IPS DF 19.7 (cell line): ENCODE measurements at places on chromosomes 11 and 22.

DNA sequence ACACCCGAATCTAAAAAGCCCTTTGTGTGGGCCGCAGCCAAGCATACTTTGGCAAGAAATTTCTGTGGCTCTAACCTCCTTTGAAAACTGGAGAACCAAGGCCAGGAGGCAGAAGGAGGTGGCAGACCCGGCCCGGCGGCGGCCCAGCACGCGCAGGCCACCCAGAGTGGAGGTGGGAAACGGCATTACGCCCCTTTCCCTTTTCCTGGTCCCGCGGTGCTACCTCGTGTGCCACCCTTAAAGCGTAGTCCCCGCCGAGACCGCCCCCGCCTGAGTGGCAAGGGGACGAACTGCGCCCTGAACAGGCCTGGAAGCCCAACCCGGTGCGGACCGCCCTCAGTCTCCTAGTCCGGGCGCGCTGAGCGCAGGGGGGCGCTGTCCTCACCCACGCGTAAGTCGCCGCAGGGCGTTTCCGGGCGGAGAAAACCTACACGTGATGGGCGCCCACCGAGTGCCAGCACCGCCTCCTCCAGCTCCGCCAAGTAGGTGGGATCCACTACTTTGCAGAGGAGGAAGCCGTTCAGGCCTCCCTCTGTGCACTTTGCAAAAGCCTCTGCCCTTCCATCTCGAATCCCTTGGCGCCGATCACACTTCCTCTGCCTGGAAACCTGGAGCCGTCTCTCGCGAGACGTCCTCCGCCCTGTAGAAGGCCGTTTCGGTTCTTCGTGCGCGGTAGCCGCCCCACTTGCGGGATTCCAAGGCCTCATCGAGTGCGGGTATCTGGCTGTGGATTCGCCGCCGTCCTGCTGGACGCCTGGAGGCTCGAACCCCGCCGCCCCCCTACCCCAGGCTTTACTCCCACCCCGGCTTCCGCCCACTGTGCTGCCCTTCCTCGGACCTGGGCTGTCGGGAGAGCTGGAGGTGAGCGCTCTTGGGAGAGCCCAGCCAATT, at the start of gene ACCS:
Gene ACCS (plus strand): TSS at position 430 of the 891 bp plus-strand sequence. CDS start 1,358 bp downstream, outside the sequence.
- DNase-seq: peak; percentile 56

- DNase-seq: no peak
These were observed 920 bp downstream of the TMEM218 start for GRCh38 chr11:125110506-125110905.

DNA sequence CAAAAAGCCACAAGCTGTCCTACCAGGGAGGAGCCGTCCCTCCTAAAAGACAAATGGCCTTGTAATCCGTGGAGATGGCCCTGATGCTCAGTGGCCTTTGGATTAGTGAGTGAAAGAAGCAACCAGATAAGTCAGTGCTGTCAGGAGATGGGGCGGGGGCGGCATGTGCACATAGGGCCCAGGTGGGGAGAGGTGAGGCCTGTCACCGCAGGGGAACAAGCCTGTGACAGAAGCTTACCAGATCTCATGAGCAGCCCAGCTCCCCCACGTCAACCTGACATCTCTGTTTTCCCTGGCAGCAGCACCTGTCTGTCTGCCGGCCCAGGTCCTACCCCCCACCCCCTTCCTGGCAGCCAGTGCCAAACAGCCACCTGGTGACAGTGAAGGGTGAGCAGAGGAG, 162.6 kb downstream of the BUD13 start:
- no peak for DNase-seq

DNA sequence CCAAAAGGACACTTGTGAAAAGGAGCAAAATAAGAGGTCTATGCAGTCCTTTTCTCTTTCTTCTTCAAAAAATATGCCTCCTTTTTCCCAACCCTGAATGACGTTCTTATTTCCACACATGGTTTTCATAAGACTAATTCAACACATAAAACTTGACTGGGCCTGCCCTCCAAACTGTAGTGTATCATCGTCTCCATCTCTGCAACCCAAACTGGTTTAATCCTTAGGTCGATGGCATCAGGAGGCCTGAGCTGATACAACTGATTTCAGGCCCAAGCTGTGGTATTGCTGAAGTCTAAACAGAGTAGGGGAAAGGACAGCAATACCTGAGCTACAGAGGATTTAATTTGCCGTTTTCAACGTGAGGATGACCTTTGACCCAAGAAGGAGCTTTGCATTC, 130.0 kb upstream of the MTNR1B start:
- no peak for DNase-seq

- no peak for DNase-seq
These were observed 58.5 kb downstream of the GAB4 start for GRCh38 chr22:16949561-16949960.

- no peak for DNase-seq
These were observed 103.7 kb downstream of the PPP6R3 start for GRCh38 chr11:68564261-68564660.

- DNase-seq: no peak
These were observed 149.4 kb downstream of the SNX19 start for GRCh38 chr11:130766650-130767565.

GRCh38 chr11:1675536-1676228, 21.3 kb upstream of the KRTAP5-6 start:
- DNase-seq: no peak

- no peak for DNase-seq
These were observed 7.4 kb downstream of the MMP7 start for GRCh38 chr11:102523189-102523570.

DNA sequence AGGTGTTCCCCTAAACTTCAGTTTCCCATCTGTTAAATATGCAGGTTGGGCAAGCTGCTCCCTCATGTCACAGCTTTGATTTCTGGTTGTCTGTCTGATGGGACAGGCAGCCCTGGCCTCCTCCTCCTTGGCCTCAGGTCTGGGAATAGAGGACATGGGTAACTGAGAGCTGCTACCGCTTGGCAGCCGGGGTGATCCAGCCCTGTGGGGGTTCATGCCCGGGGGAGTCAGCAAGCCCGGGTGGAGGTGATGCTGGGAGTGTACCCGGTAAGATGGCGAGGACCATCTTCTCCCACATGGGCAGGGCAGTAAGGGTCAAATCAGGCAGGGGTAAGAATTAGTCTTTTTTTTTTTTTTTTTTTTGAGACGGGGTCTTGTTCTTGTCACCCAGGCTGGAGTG, 845.0 kb downstream of the TBC1D22A start:
- DNase-seq: no peak

- DNase-seq: no peak
These were observed 2.8 kb downstream of the SSRP1 start for GRCh38 chr11:57332694-57333440.

- no peak for DNase-seq
These were observed 244.1 kb downstream of the MN1 start for GRCh38 chr22:27557286-27558008.

DNA sequence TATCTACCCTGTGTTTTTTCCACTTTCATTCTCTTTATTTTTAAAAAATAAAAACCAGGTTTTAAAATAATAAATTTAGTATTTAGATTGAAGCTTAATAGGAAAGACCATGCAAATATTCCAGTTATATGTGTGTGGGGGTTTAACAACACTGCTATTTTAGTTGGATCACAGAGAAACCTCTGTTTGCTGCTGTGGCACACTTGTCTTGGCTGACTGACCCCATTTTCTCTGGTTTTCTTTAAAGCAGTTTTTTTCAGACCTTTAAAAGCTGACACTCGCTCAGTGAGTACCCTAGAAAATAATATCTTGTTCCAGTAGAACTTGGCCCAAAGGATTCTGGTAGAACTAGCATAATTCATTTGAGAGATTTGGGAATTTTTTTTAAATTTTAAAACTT, 31.6 kb downstream of the ACER3 start:
- DNase-seq: no peak

DNA sequence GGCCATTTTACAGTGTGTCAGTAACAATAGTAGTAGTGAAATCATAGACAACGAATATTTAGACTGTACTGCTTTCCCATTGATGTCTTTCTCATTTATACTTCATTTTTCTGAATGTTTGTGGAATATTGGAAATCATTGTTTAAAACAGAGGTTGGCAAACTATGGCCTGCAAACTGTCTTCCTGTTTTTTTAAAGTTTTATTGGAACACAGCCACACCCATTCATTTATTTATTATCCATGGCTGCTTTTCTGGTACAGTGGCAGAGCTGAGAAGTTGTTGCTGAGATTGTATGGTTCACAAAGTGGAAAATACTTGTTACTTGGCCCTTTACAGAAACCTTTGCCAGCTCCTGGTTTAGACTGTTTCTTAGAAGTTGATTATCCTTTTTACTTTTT, 13.7 kb downstream of the FAR1 start:
- DNase-seq: no peak

- DNase-seq: no peak
These were observed 2.6 kb downstream of the METTL15 start for GRCh38 chr11:28110821-28111200.

GRCh38 chr11:121467965-121468364, 15.2 kb upstream of the SORL1-AS1 start:
- no peak for DNase-seq

DNA sequence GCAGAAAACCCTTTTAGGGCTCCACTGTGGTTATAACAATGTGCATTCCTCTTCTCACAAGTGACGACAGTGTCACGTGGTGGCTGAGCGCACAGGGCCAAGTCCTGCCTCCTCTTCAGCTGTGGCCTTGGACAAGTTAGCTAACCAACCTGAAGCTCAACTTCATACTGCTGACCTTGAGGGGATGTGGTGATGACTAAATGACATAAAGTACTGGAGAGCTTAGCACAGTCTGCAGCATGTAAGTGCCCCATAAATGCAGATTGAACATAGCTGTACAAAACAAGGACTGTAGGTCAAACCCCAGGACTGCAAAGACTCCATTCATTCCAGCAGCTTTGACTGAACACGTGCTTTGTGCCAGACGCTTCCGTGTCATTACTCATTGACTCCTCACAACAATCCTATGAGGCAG, 20.1 kb upstream of the MRGPRX2 start:
- DNase-seq: no peak

DNA sequence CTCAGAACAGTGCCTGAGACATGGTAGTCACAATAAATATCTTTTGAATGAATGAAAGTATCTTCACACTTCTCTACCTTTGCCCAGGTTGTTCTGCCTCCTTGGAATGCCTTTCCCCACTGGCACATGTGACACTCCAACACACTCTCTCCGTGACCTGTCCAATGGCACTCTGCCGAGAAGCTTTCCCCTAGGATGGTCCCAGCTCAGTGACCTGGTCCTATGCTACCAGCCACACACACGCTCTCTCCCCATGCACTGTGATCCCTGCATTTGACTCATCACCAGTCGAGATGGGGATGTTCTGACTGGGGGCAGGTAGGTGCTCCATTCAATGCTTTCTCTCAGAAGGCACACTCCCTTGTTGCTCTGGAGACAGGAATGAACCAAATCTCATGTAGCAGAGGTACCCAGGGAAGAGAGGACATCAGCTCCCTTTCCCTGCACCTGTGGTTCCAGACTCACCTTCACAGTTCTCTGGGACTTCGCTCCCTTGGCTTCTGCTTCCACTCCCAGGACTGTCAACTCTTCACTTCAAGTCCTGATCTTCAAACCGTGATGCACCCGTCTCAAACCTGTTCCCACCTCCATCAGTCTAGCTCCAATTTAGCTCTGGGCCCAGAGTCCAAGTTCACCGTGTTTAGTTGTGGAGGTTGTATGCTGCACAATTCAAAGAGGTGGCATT, 30.7 kb upstream of the LMO1 start:
- DNase-seq: no peak

- no peak for DNase-seq
These were observed 13.2 kb downstream of the PHLDB1 start for GRCh38 chr11:118620529-118621070.

- DNase-seq: no peak
These were observed 163.4 kb upstream of the LRRC4C start for GRCh38 chr11:41622707-41623359.

DNA sequence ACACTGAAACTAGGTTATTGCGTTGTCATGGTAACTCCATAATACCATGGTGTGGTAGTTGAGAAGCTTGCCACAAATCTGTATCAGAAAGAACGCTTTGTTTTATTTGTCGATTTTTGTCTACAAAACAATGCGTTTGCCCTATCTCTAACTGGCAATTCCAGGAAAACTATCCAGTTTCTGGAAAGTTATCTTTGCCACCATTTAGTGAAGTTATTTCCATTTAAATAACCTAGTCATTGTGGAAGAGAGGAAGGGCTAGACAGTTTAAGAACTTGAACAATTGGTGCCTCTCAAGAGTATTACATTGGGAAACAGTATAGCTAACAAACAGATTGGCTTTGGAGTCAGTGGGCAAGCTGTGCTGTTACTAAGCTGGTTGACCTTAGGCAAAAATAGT, 7.9 kb downstream of the HSD17B12 start:
- no peak for DNase-seq

DNA sequence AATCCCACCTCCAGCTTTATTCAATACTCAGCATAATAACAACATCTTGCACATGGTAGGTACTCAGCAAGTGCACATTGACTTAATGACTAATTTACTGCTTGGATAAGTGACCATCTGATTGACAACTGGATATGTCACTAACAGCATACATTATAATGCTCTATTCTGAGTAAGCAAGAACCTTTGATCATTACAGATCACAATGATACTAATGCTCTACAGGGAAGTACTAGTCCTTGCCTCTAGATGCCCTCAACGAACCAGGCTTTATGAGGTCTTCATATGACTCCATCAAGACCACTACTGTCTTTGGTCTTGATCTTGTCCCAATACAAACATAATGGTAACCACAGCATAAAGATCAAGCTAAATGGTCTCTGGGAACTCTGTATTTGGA, 167.6 kb upstream of the MTMR2 start:
- no peak for DNase-seq

- no peak for DNase-seq
These were observed 52.7 kb upstream of the BARX2 start for GRCh38 chr11:129322941-129323340.

DNA sequence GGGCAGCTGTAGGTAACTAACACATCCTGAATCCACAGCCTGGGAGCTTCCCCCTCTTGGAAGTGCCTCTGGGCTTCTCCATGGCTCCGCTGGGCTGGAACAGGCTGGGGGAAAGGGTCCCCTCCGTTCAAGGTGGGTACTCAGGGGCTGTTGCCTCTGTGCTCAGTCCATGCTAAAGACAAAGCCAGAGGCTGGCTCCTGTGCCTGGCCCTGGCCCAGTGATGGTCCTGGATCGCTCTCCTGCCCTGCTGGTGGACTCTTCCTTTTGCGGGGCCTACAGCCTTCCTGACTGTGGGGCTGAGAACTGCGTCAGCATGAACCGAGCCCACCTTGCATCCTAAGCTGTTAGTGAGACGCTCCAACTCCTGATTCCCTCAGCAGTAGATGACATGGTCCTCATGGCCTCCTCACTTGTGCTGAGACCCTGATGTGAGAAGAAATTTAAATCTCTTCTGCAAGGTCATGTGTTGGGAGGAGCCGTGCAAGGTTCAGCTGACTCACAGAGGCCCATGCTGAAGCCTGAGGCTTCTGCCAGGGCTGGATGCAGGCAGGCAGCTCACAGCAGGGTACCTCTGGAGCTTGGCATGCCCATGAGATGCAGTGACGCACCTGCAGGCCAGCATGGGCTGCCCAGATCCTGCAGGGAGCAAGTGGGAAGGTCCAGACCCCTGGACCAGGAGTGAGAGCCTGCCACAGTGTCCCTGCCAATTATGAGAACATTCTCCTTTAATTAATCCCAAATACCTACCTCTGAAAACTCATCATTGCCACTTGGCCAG, 1285.5 kb downstream of the TBC1D22A start:
- no peak for DNase-seq

GRCh38 chr22:17706947-17707346, 67.3 kb downstream of the BID start:
- DNase-seq: no peak

- no peak for DNase-seq
These were observed 3.1 kb downstream of the NAP1L4 start for GRCh38 chr11:2989006-2989405.
